EH (cell line): ENCODE measurements at places on chromosomes 6 and 20.

- DNase-seq: peak; percentile 81
Measured at GRCh38 chr20:34069341-34070078, 42.5 kb downstream of the EIF2S2 start.

GRCh38 chr20:58810116-58810878, 40.4 kb downstream of the GNAS-AS1 start:
- DNase-seq: no peak

DNA sequence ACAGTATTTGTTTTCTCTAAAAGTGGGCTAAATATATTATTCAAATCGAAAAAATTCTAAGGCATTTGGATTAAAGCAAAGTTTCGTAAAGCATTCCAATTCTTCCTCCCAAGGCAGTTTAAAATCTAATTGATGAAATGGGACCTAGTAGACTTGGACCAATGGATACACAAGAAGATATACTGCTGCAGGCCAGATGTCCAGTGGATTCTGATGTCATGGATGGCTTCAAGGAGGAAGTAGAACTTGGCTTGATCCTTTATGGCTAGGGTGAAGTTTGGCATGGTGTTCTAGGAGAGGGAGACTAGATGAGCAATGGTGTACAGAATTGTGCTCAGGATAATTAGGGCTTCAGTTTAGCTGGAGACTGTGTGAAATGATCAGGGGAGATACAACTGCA, 559.5 kb upstream of the MMS22L start:
- no peak for DNase-seq

- DNase-seq: no peak
Measured at GRCh38 chr20:37385659-37386504, 39.9 kb downstream of the SRC start.

DNA sequence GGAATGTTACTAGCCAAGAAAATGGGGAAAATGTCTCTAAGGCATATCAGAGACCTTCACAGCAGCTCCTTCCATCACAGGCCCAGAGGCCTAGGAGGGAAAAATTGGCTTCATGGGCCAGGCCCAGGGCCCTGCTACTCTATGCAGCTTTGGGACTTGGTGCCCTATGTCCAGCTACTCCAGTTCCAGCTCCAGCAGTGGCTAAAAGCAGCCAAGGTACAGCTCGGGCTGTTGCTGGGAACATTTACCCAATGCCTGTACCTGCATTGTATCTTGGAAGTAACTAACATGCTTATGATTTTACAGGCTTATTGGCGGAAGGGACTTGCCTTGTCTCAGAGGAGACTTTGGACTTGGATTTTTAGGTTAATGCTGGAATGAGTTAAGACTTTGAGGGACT, 390.6 kb downstream of the GRIK2 start:
- DNase-seq: no peak

- DNase-seq: peak; percentile 22
Measured at GRCh38 chr6:157841211-157841840, 18.3 kb downstream of the SNX9 start.

- no peak for DNase-seq
Measured at GRCh38 chr6:109038837-109039398, 55.7 kb downstream of the SESN1 start.

DNA sequence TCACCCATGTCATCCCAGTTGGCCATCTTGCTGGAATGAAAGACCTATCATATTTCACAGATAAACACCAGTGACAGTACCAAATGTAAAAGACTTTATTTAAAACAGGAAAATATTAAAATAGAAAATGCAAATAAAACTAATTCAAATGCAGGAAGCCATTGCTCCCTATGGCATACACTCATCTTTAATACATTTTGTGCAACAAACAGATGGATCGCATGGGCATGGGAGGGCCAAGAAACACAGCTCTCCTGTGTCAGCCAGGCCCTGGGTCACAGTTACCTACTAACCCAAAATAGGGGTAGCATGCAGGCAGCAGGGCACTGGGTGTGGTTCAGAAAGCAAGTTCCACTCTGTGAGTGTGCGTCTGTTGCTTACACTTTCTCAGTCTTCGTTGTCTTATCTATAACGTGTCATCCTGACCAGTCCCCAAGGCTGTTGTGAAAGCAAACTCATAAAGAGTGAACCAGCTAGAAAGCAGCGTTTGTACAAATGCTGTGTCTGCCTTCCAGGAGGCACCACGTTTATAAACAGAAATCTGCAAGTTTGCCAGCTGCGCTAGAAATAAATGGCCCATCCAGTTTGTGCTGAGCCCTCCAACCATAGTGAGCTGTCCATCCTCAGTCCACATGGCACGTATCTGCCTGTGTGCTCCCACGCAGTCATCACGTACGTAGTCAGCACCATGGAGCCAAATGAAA, 180.5 kb downstream of the SYNDIG1 start:
- peak; percentile 91 for DNase-seq

- peak; percentile 47 for DNase-seq
Measured at GRCh38 chr6:137013738-137014602, 30.8 kb downstream of the IL20RA start.

GRCh38 chr6:119526561-119527230, 177.1 kb upstream of the MAN1A1 start:
- no peak for DNase-seq

- peak; percentile 53 for DNase-seq
Measured at GRCh38 chr20:56433221-56433879, 21.3 kb downstream of the CASS4 start.

- DNase-seq: peak; percentile 51
Measured at GRCh38 chr6:41449399-41450245, 96.6 kb upstream of the FOXP4 start.

- DNase-seq: peak; percentile 34
Measured at GRCh38 chr20:46324960-46325703, 16.8 kb upstream of the CDH22 start.

GRCh38 chr6:26629359-26629758, 30.2 kb downstream of the ZNF322 start:
- DNase-seq: no peak

DNA sequence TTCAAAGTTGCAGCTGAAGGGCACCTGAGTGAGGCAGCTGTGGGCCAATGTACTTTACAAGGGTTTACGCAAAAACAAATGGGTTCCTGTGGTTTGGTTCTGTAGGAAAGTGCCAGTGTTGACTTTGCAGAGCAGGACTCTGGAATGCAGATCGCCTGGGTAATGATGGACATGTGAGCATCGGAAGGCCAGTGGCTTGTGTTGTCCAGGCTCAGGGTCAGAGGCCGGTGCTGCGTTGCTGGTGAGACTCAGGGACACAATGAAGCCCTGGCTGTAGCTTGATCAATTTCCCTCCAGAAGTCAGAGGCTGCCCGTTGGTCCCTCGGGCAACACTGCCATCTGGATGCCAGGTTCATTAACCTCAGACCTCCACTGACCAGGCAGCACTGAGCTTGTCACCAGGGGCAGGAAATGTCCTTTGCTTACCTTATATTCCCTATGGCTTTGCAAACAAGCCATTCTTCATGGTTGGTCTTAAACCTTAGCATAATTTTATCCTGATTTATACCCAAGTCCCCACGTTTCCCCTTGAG, 753.4 kb downstream of the QKI start:
- DNase-seq: no peak

- no peak for DNase-seq
Measured at GRCh38 chr6:91534614-91535013, 947.7 kb upstream of the MAP3K7 start.

- DNase-seq: no peak
Measured at GRCh38 chr6:132910759-132911158, 96.4 kb downstream of the RPS12 start.

DNA sequence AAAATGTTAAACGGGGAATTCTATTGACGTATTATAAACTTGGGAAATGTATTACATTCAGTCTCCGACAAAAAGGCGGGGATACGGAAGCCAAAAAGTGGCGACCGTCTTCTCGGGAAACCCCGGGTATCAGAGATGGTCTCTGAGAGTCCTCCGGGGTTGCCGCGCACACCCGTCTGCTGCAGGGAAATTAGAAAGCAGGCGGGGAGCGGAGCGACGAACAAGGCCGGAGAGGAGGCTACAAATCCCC, 1.5 kb downstream of the SALL4 start:
- peak; percentile 17 for DNase-seq

DNA sequence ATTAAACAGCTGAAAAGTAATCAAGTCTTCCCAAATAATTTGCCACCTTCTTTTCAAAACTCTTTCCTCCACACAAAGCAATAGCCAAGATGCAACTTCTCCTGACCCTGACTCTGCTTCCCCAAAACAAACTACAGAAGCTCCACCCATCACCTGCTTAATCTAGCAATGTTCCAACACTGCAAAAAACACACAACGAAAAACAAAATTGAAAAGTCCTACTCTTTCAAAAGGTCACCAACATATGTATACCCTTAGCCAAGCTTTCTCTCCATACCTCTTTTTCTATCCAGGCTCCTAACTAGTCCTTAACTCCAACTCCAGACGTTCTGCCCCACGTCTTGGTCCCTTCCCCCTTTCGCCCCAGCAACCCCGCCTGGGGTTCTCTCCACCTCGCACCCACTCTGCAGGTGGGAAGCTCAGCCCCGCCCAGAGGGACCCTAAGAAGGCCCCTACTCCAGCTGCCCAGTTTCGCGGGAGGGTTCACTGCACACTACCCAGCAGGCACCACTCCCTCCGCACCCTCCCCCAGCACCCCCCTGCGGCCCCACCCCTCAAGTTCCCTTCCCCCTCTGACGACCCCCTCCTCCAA, 717 bp downstream of the CSNK2A1 start:
- DNase-seq: peak; percentile 4

- no peak for DNase-seq
Measured at GRCh38 chr6:47626782-47627181, 71.6 kb upstream of the ADGRF4 start.

GRCh38 chr6:135215563-135215962, 34.5 kb downstream of the MYB start:
- DNase-seq: no peak

DNA sequence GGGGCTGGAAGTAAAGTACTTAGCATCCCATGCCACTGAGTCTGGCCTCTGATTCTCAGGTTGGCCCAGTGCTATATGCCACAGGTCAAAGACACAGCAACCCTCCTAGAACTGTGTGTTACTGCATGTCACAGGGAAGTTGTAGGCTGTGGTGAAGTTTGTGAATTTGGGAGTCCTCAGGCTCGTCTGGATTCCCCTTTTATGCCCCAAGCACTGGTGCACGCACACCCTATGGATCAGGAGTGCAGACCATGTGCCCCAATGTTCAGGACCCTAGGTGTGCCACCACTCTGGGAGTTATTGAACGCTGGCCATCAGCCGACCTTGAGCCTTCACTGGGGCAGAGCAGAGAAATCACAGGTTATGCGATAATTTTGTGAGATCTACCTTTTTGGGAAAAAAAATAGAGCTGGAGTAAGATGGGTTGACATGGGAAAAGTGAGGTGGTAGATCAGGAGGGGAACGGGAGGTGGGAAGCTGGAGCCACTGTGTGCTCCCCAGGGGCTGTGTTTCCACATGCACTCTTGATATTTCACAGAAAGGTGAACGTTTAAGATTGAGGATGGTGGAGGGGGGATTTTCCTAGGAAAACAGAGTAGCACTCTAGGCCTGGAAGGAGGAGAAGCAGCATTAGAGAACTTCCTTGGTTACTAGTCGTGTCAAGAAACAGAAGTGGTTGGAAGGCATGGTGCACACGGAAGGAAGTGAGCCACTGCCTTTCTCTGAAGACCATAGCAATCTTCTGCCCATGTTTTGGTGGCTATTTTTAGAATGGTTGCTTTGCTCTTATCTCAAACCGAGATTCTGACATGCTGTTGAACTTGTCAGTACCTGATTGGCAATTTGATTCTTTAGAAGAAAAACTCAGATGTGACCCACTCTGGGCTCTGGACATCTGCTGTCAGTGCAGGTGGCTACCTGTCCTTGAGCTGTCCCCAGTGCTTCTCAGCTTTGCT, 44.1 kb downstream of the DUSP22 start:
- no peak for DNase-seq

- no peak for DNase-seq
Measured at GRCh38 chr20:34403908-34404307, 40.8 kb downstream of the ITCH start.

DNA sequence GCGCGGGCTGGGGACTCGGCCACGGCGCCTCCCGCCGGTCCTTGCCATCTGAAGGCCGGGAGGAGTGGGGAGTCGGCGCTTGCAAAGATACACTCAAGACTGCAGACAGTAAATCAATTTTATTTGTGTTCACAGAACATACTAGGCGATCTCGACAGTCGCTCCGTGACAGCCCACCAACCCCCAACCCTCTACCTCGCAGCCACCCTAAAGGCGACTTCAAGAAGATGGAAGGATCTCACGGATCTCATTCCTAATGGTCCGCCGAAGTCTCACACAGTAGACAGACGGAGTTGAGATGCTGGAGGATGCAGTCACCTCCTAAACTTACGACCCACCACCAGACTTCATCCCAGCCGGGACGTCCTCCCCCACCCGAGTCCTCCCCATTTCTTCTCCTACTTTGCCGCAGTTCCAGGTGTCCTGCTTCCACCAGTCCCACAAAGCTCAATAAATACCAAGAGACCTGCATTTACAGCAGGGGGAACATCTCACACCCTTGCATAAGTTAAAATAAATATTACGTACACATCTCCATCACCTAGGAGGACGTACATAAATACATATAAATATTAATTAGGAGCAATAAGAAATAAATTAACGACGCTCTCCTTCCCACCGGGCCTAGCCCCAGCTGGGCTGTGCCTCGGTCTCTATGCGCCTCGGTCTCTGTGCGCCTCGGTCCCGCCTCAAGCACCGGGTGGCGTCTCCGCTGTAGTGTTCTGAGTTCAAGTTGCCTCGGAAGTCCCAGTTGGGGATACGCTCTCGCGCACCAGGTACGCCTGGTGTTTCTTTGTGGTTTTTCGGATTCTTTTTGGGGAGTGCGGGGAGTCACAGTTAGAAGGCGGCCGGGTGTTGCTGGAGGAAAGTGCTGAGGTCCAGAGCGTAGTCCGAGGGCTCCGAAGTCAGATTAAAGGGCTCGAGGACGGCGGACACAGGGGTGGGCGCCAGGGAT, 889 bp upstream of the FLOT1 start:
- peak; percentile 49 for DNase-seq

DNA sequence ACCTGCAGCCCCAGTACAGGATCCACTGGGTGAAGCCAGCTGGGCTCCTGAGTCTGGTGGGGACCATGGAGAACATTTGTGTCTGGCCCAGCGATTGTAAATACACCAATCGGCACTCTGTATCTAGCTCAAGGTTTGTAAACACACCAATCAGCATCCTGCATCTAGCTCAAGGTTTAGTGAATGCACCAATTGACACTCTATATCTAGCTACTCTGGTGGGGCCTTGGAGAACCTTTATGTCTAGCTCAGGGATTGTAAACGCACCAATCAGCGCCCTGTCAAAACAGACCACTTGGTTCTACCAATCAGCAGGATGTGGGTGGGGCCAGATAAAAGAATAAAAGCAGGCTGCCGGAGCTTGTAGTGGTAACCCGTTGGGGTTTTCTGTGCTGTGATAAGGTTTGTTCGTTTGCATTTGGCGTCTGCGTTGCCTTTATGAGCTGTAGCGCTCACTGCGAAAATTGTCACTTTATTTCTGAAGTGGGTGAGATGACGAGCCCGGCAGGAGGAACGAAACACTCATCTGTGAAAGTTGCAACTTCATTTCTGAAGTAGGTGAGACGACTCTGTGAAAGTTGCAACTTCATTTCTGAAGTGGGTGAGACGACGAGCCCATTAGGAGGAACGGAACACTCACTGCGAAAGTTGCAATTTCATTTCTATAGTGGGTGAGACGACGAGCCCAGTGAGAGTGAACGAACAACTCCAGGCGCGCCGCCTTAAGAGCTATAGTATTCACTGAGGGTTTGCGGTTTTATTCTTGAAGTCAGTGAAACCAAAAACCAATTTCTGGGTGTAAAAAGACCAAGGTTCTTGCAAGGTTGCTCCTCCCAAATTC, 31.1 kb downstream of the SERPINB6 start:
- no peak for DNase-seq

- DNase-seq: no peak
Measured at GRCh38 chr6:170167657-170168159, 123.2 kb downstream of the DLL1 start.
